ENCODE measurements at places on chromosomes 13 and 19.

GRCh38 chr13:90276216-90276615 is 1071.3 kb upstream of the MIR17HG start:
- no peak for DNase-seq

DNA sequence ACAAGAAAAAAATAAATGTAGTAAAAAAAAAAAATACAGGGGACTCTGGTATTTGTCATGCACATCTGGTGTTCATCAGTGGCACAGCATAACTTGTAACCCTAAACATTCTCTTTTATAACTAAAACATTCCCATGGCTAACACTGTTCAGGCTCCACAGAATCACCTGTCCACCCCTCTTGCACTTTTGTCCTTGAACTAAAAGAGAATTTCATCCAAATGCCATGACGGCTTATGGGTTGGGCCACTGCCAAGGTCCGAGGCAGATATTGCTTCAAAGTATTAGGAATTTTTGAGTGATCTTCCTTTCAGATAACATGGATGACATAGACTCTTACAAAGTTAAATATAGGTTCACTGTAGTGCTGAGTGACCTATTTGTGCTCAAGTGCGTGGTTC is 25.7 kb upstream of the SERP2 start:
- DNase-seq, result no peak

GRCh38 chr13:98664924-98665637 is 87.4 kb downstream of the SLC15A1 start:
- DNase-seq, result peak; percentile 54

DNA sequence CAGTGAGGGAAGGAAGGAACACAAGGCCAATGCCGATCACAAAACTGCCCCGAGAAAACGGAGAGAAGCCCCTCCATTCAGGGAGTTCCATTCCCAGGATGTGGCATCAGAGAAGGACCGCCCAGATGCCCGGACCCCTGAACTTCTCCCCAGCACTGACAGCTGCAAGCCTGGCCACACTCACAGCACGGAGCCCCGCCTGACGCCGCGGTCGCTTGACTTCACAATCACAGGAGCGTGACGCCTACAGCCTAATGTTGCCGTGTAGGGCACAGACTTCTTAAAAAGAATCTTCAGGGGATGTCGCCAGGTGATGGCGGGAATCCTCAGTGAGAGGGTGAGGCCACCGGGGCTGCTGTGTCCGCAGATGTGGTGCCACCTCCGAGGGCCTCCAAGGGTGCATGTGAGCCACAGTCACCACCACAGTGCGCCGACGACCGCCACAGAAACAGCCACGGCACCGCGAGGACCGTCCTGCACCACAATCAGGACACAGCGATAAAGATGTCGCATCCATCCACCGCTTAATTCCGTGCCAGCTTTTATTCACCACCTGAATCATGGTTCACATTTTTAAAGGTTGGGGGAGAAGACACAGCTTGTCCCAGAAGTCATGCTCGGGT is 77.2 kb downstream of the SPACA7 start:
- no peak for DNase-seq

GRCh38 chr13:30616927-30617314 is 799 bp upstream of the USPL1 start:
- DNase-seq, result peak; percentile 78

- DNase-seq, result no peak
These were observed 71.9 kb upstream of the IPO5 start for GRCh38 chr13:97881556-97881955.

DNA sequence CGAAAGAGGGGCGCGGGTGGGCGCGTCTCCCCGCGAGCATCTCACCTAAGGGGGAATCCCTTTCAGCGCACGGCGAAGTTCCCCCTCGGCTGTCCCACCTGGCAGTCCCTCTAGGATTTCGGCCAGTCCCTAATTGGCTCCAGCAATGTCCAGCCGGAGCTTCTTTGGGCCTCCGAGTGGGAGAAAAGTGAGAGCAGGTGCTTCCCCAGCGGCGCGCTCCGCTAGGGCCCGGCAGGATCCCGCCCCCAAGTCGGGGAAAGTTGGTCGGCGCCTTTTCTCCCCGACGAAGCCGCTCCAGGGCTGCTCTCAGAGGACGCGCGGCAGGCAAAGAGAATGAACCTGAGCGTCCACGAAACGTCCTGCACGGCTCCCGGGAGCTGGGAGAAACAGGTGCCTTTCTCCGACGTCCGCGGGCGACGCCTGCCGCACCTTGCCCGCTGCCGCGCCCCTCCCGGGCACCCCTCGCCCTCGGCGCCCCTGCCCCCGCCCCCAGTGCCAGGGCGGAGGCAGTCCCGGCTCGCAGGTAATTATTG is 366 bp upstream of the KL start:
- DNase-seq, result no peak

DNA sequence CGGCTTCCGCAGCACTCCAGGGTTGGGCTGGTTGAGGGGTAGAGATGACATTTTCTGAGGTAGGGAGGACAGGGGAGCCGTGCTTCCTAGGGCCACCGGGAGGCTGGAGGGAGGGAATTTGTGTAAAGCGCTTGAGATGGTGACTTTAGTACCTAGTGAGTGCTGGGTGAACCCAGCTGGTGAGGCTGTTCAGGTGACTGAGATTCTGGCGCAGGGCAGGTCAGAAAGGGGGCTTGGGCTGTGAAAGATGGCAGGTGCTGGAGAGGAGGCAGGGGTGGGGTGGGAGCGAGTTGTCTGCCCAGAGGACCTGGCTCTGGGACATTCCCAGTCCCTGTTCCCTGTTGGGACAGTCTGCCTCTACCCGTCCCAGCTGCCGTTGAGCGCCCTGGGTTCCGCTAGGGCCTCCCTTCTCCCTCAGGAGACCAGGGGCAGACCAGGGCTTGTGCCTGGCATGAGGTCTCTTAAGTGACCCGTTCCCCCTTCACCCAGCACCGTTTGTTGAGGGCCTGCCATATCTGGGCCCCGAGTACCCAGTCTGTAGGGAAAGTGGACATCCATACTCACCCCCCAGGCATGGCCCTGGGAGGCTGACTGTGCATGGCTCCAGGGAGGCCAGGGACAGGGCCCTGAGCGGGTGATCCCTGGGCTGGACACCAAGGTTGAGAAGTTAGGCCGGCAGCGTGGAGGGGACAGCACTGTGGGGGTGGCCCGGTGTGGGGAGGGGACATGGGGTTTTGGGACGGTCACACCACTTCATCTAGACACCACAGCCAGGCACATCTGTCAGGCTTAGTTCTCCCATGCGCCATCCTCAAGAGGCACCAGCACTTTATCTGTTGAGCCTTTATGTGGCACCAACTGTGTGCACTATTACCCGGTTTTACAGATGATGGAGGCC is 5.0 kb downstream of the PTOV1 start:
- DNase-seq, result no peak

- DNase-seq, result no peak
These were observed 2.6 kb upstream of the CLEC4G start for GRCh38 chr19:7734220-7735203.

DNA sequence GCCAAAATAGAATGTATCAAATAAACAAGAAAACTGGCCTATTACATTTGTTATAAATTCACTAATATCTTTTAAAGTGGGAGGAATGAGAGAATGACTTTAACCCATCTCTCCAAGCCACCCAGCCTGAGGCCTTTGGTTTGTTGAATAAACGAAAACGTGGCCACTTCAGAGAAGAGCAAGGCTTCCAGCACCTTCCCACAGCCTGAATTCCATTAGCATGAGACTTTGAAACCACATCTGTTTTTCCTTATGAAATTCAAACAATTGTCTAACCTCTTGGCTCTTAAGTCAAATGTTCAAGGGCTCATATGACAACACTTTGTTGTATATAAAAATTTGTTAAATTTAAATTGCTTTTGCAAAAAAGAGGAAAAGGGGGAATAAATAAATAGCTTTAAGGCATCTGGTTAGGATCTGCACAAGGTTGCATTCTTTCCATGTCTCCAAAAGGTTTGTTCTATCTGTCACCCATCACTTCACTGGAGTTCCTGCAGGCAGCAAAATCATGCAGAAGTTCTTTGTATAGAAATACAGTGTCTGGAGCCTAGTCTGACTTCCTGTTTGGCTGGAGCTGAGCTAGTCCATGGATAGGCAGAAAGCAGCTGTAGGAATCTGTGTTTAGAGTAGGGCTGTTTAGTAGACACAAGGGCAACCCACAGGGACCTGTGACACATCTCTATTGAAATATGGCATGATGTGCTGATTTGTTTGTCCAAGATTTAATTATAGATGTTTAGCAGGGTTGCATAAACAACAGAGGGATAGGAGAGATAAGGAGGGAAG is 502.3 kb downstream of the KCTD12 start:
- DNase-seq, result peak; percentile 42

DNA sequence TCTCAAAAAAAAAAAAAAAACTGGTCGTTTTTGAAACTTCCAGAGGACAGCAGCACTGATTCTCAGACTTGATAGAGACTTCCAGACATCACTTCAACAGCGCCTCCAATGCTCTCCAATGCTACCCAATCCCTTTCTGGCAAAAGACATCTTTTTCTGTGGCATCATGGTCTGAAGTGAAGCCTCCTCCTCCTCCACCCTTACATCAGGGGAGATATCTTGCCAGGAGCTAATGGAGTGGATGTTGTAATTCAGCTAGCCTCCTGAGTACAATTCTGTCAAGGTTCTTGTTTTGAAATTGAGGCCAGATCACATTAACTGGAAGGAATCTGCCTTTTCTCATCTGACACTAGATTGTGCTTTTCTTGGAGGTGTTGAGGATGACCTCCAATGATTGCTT is 24.2 kb downstream of the FXYD5 start:
- DNase-seq, result no peak

- peak; percentile 34 for DNase-seq
These were observed 83.2 kb upstream of the MCF2L start for GRCh38 chr13:112885782-112886268.
